ENCODE measurements at places on chromosomes 2 and 18.

- DNase-seq: no peak
These were observed 299.2 kb upstream of the CWC22 start for GRCh38 chr2:180306346-180306745.

DNA sequence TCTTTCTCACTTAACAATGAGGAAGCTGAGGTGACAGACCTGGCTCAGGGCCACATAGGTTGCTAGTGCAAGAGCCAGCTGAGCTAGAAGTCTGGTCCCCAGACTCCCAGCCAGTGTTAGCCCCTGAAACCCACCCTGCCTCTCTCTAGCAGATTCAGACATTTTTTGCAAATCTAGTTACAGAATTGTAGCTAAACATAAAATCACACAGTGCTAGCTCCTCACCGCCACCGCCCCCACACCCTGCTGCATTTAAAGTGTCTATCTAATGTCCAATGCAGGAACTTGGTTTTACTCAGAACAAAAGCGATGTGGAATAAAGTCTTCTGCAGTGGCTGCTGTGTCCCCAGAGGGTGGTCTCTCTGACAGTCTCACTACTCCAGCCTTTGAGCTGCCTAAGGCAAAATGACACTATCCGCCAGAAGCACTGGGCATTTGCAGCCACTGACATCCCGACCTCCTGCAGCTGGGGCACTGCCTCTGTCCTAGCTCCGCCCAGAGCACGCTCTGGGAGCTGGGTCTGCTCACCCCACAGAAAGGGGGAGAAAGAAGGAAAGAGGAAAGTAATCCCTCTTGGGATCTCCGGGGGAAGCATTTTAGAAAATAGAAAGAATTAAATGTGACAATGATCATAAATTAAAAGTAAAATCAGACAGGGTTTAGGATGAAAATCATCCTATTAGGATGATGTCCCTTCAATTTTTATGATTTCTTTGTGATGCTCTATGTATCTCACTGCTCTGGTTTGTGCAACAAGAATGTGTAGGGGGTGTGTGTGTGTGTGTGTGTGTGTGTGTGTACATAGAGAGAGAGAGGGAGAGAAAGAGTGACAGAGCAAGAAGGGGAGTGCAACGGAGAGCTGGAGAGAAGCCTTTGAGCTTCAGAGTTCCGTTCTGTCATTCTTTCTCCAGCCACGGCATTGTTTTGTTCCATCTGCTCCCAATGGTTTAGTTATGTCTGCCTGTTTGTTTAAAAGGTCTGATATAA is 50.5 kb upstream of the ST8SIA3 start:
- DNase-seq: no peak

DNA sequence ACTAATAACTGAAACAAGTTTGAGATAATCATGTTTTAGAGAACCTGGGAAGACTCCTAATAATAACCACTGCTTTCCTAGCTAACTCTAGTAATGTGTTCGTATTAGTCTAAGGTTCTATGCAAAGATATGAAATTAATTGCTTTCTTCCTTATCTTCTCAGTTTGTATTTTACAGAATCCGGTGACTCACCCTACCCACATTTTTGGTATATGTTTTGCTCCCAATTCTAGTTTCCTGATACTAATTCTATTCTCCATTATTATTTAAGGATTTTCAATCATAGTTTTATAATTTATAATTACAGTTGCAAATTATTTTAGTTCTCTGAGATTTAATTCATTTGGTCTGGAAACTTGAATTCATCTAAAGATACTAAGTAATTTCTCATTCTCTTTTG is 394.6 kb upstream of the SETBP1 start:
- no peak for DNase-seq

DNA sequence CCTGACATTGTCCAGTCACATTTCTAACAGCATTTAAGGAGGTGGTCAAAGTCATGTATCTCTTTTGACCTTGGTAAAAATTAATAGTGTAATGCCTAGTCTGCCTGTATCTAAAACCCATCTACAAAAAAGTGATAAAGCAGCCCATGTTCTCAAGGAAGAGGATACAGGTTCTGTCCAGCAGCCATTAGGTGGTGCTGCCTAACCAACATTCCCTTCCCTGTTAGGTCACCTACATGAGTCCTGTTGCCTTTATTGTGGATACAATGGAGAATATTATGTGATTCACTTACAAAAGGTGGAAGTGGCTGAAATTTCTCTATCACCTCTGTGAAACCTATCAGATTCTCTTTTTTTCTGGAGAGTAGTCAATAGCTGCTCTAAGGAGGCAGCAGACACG is 52.5 kb downstream of the AQP4 start:
- no peak for DNase-seq

- DNase-seq: no peak
These were observed 271.1 kb upstream of the VWC2L start for GRCh38 chr2:214139630-214140284.

DNA sequence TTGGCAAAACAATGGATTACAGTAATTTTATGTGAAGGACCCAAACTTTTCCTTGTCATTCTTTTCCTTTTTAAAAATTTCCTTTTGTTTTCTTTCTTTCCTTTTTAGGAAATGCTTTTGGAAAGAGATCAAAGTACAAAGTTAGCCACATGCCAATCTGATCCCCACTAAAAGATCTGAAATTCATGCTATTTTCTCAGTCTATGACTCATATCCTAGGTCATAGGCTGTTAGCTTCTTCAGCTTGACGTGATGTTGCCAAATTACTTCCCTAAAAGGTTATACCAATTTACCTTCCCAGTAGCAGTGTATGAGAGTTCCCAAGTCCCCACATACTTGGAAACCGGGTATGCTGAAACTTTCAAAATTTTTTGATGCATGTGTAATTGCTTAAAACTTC is 355.3 kb downstream of the INSIG2 start:
- DNase-seq: no peak

- DNase-seq: no peak
These were observed 41.8 kb upstream of the PDK1 start for GRCh38 chr2:172513935-172514586.

Data from activated T-cell treated with anti-CD3 and anti-CD28 coated beads, Interleukin-2, amount 50 U/mL, for 4 hours (primary cell).